ENCODE measurements at places on chromosomes 4 and X.

DNA sequence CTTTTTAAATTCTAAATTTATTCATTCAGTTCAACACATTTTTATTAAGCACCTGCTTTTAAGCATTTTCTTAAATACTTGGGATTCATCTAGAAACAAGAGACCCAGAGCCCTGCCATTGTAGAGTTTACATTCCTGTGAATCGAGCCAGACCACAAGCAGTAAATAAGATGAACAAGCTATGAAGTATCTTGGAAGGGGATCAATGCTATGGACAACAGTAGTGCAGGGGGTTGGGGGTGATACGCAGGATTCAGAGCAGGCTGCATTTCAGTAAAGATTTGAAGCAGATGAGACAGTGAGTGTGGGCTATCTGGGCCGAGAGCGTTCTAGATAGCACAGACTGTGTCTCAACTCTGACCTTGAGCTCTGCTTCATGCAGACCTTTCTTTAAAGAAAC lies 35.1 kb downstream of the CLDN22 start:
- no peak for DNase-seq

DNA sequence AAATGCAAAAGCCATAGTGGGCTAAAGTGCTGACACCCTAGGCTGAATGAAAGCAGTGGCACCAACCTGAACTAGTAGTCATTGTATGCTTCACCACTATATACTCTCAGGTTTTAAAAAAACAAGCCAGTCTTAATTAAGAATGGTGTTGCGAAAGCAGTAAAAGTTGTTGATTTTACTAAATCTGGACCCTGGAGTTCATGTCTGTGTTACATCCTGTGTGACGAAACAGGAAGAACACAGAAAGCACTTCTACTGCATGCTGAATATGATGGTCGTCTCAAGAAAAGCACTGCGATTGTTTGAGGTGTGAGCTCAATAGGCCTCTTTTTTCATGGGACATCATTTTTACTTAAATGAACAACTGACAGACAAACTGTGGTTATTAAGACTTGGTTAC lies 24.2 kb upstream of the GDPD2 start:
- no peak for DNase-seq

DNA sequence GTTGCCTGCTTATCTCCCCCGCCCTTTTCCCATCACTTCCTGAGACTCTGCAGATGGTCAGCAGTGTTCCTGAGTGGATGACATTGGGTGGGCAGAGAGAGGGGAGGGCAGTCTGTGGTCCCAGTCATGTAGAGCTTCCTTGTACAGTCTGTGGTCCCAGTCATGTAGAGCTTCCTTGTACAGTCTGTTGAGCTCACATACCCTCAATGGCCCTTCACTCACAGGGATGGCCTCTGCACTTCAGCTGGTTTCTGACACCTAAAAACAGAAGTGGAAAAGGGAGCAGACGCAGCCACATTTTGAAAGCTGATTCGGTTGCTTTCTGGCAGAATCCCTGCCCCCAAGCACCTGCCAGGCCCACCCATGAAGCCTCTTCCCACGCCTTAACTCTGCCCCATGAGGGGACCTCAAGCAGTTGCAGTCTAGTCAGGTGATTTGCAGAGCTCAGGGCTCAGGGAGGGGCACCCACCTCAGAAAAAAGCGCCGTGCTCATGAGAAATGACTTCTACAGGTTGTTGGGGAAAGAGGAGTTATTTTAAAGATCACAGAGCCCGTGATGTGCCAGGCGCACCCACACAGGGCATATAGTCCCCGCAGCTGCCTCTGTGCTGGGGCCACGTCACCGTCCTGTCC lies 3.6 kb upstream of the TMEM271 start:
- no peak for DNase-seq

GRCh38 chrX:19708683-19709082 lies 178.7 kb downstream of the SH3KBP1 start:
- DNase-seq, result no peak

GRCh38 chr4:80586716-80587115 lies 251.2 kb downstream of the CFAP299 start:
- DNase-seq, result no peak

GRCh38 chr4:119211867-119212233 lies 663 bp upstream of the USP53 start:
- no peak for DNase-seq

DNA sequence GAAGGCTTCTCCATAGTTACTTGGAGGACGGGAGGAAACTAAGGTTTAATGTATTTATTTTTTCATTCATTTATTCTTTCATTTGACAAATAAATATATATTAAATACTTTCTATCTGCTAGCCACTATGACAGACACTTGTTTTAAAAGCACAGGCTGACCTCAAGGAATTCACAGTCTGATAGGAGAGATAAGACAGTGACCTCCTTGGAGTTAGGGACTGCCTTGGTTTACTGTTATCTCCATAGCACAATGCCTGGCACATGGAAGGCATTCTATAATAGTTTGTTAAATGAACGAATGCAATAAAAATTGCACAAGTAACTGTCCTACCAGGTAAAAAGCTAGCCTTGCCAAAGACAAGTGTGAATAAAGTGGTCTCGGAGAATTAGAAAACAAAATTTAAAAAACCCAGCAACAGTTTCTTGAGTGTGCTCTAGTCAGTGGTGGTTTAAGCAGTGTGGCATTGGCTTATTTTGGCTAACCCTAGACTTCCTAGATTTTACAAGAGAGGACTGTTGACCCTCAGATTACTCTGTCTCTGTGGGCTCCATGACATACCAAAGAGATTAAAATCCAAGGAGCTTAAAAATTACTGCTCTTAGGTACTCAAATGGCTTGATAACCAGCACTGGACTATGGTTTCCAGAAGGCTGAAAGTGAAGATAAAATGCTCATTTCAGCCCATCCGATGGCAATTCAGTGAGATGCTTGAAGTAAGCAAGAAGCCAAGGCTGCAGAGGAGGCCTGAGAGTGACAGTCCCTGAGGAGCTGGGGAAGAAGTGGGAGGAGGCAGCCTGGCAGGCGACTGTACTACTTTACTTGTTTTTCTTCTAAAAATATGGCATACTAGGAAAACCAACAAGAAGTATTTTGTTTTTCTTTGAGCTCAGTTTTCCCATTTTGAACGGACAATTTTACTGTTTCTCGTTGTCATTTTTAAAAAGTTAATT lies 9.6 kb downstream of the AFP start:
- no peak for DNase-seq

DNA sequence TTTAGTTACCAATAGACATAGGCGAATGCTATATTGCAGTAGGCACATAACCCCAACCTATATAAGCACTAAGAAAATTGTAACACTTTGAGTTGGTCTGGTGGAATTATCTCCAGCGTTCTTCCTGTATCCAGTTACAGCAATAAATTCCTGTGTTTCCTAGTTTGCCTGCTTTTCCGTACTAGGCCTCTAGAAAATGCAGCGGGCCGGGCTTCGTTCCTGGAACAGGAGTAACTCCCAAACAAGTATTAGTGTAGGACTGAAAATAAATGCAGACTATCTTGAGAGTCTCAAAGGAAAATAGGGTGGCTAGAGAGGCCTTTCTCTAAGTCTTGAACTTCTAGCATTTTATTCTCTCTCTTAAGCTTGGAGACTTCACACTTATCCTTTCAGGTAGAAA lies 159.8 kb downstream of the OR13H1 start:
- no peak for DNase-seq

DNA sequence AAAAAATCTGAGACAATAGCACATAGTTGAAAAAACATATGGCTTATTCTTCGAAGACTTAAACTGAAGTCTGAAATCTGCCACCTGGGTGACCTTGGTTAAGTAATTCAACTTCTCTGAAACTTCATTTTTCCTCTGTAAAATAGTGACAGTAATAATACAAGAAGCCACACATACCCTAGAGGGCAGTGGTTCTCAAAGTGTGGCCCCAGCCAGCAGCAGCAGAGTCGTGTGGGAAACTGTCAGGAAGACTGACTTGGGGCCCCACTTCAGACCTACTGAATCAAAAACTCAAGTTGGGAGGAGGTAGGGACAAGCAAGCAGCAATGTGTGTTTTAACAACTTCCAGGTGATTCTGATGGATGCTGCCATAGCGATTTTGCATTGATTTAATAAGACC lies 249.9 kb downstream of the HNRNPD start:
- no peak for DNase-seq

- DNase-seq, result no peak
These were observed 2.2 kb downstream of the EMD start for GRCh38 chrX:154381271-154381670.

DNA sequence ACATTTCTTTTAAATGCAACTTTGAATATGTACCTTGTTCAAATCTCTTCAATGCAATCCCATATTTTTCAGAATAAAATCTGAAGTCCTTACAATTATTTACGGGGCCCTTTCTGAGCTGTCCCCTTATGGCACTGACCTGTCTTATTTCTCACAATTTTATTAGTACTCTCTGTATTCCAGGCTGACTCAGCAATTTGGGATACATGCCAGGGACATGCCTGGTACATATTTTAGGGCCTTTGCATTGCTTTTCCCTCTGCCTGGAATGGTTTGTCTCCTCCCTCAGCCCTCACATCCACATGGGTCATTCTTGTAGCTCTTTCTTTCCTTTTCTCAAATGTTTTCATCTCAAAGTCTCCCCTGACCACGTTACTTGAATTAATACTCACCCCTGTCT lies 172.2 kb upstream of the TECRL start:
- no peak for DNase-seq

DNA sequence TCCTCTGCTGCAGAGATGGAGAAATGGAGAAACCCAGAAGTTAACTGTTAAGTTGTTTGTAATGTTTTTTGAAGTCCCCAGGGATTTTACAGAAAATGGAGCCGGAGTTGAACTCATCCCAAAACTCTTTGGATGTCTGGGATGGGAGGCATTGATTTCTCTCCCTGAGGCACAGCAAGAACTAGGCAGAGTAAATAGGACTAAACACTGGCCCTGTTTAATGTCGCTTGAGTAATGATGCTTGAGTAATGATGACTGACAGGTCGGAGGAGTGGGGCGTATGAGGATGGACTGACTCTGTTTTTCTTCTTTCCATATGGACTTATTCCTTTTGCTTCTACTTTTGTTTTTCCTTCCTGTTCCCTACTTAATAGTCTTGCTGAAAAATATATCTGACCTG lies 69.9 kb downstream of the ARHGAP10 start:
- DNase-seq, result no peak
